Breast epithelium (tissue), 4 donors: ENCODE measurements at places on chromosomes 3 and 15. TPM values are rescaled to one million over a fixed set of nuclear protein-coding genes. Genes with fewer than 3 reads are reported as not detected.

ZNF619 gene
- 6.2 TPM for total RNA-seq

AGBL1 gene
- total RNA-seq = not detected

CDCP1 gene
- total RNA-seq = 11.3 TPM

TTLL13 gene
- not detected for total RNA-seq

SLC24A5 gene
- total RNA-seq = not detected
